ENCODE measurements at places on chromosomes 5 and 9. TPM values are rescaled to one million over a fixed set of nuclear protein-coding genes. Genes with fewer than 3 reads are reported as not detected.

Gene GRIN3A
- not detected for total RNA-seq

Gene SHROOM1
- total RNA-seq, result 114 TPM

Gene HRH2
- not detected for total RNA-seq

Gene EDIL3
- 60.1 TPM for total RNA-seq

Gene SPINK13
- not detected for total RNA-seq

Gene MORN5
- total RNA-seq, result not detected

Gene SCGB3A2
- not detected for total RNA-seq

Gene SGCD
- 7.0 TPM for total RNA-seq

Gene NRG2
- total RNA-seq, result not detected

Gene SPATA9
- not detected for total RNA-seq

Gene FAM240B
- not detected for total RNA-seq

Gene SUB1
- total RNA-seq, result 201 TPM

Gene SYK
- total RNA-seq, result 0.16 TPM

Gene COMMD10
- 18.9 TPM for total RNA-seq

Gene ANGPTL2
- 10.1 TPM for total RNA-seq
